ENCODE measurements at places on chromosomes 5 and 9.

DNA sequence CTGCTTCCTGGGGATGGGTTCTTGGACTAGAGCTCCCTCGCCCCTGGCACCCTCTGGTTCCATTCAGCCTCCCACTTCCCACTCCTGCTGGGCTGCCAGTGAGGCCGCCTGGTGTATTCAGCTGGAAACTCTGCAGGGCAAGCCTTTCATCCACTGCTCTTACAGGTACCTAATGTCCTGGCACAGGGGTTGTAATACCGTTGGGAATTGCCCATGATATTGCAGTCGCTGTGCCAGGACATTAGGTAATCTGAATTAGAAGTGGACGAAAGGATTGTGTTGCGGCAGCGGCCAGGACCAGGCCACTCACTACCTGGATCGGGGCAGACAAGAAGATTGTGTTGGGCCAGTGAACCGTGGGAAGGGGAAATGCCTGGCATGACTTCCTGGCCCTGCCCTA, 13.1 kb downstream of the TMOD1 start:
- no peak for DNase-seq

GRCh38 chr5:10588779-10589447, 25.0 kb downstream of the ANKRD33B start:
- DNase-seq: no peak

- DNase-seq: no peak
Observed at GRCh38 chr9:124768334-124768733, 2.8 kb downstream of the NR6A1 start.

- no peak for DNase-seq
Observed at GRCh38 chr9:11241779-11242178, 629.0 kb upstream of the PTPRD start.
